ENCODE measurements at places on chromosomes 11 and 22. TPM values are rescaled to one million over a fixed set of nuclear protein-coding genes. Genes with fewer than 3 reads are reported as not detected.
A peak's percentile ranks its signal among the peaks of the same experiment; 100 is the strongest.

The SLC22A6 gene
- polyA plus RNA-seq = not detected

The PIWIL4 gene
- 2.0 TPM for polyA plus RNA-seq

GRCh38 chr11:69076129-69076791 is 27.5 kb downstream of the TPCN2 start:
- no peak overlapping the region for H3K4me3 ChIP-seq
- H3K27me3 ChIP-seq = no peaks in the 10 kb centered on the region
- peaks cover 8% of the 10 kb centered on the region for H3K4me1 ChIP-seq
- H3K36me3 ChIP-seq = no peaks in the 10 kb centered on the region
- no peak overlapping the region for H3K27ac ChIP-seq
- DNase-seq = no peak

- H3K27ac ChIP-seq = no peak overlapping the region
- H3K27me3 ChIP-seq = no peaks in the 10 kb centered on the region
- H3K4me1 ChIP-seq = no peaks in the 10 kb centered on the region
- H3K36me3 ChIP-seq = no peaks in the 10 kb centered on the region
- peak; percentile 52 for DNase-seq
Measured at GRCh38 chr22:18987765-18988164, 51.7 kb upstream of the PRODH start.

GRCh38 chr11:133619973-133620372 is 87.7 kb upstream of the OPCML start:
- no peak overlapping the region for H3K4me3 ChIP-seq
- DNase-seq = peak; percentile 29
- no peak overlapping the region for H3K27ac ChIP-seq
- H3K36me3 ChIP-seq = no peaks in the 10 kb centered on the region

DNA sequence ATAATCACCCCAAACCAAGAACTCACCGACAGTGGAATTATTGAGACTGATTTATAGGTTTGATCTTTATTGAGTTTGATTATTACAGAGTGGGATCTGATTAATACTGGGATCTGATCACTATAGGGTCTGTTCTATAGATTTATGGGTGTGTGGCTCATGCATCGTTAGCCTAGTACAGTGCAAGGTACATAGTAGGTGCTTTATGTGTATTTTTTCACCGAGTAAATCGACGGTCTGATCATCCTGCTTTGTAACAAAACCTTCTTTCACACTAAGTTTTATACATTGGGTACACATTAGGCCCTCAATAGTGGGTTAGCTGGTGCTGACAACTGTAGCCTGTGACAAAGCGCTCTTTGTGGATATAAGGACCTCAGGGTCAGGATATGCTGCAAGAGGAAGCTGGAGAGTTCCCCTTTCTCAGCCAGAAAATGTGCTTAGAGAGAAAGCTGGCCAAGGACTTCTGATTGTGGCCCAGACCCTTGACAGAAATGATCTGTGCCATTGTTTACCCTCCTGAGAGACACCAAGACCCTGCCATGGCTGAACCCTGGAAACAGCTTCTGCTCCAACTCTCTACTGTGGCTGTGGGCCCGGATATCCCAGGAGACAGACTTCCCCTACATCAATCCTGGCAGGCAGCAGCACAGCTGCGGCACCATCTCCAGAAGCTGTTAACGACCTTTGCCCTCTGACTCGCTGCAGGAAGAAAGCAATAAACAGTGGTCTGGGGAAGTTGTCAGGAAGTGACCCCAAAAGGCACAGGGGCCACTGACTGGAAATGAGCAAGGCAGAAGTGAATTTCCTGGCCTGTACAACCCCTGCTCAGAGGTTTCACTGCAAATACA is 16.1 kb upstream of the TPP1 start:
- no peaks in the 10 kb centered on the region for H3K27me3 ChIP-seq
- H3K4me1 ChIP-seq = no peaks in the 10 kb centered on the region
- H3K36me3 ChIP-seq = no peaks in the 10 kb centered on the region
- no peak overlapping the region for H3K4me3 ChIP-seq
- no peak overlapping the region for H3K27ac ChIP-seq

DNA sequence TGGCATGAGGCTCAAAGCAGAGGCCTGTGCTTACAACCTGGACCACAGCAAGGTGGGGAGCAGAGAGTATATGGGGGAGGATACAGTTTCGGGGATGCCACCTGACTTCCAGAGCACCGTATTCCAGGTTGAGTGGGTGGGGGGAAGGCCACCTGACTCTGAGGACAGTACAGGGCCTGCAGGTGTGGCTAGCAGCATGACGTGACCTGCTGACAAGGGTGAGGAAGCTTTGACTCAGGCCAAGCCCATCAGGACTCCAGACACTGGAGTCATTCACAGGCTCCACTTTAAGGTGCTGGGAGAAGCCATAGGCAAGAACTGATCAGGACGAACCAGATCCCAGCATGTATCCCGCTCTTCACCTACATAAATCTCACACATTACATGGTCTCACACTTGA is 34.6 kb upstream of the CRTAM start:
- H3K4me3 ChIP-seq = no peak overlapping the region
- no peak overlapping the region for H3K27ac ChIP-seq
- H3K4me1 ChIP-seq = peaks cover 4% of the 10 kb centered on the region
- peaks cover 33% of the 10 kb centered on the region for H3K36me3 ChIP-seq
- no peak for DNase-seq

Measured in SK-N-SH (cell line).